Neural crest cell (in vitro differentiated cells): ENCODE measurements at places on chromosomes 3 and 15.

- DNase-seq, result no peak
Observed at GRCh38 chr3:14372587-14372986, 29.8 kb upstream of the SLC6A6 start.

DNA sequence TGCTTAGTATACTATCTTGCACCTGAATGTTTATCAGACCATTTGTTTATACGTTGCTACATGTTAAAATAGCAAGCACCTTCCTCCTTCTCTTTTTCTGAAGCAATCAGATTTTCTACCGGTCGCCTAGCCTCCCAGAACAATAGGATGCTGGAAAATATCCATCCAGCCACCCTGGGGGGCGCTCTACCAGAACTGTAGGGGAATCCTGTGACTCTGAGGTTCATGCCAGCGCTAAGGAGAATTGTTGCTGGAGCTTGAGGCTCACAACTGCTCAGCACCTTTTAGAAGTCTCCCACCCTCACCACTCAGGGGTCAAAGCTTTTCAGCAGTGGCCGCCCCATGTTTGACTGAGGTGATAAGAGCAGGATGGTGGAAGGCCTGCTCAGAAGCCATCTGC lies 27.5 kb downstream of the SQOR start:
- no peak for DNase-seq

DNA sequence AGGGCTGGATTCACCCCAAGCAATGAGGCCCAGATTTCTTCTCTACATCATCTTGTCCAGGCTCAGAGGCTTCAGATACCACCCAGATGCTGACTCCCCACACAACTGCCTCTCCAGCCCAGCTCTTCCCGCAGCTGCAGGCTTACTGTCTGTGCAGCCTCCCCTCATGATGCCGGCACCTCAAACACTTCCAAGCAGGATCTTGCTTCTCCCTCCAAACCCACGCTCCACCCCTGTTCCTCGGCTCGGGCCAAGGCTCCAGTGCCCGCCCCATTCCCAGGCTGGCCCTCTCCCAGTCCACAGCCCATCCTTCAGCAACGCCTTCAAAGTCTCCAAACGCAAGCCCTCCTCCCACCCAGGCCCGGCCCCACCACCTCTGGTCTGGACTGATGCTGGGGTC lies 159.2 kb upstream of the LINGO1 start:
- DNase-seq, result no peak

GRCh38 chr3:129344540-129345220 lies 66.0 kb downstream of the HMCES start:
- no peak for DNase-seq

- DNase-seq, result no peak
Observed at GRCh38 chr3:66604481-66604880, 103.7 kb upstream of the LRIG1 start.

DNA sequence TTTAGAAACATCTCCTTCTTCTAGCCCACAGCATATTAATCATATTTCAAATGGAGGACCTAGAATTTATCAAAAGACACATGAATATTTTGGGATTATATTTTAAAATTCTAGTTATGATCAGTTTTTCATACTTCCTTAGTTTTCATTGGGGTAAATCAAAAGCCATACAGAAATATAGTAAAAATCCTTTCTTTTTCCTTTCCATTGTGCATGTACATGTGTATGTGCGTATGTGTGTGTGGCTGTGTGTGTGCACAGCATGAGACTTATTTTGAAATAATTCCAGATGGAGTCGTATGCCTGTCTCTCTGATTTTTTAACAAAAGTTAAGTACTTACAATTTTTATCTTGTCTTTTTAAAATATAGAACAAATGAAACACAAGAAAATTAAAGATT lies 94.5 kb downstream of the ARPP21 start:
- no peak for DNase-seq
